ENCODE measurements at places on chromosomes 5 and 9.

DNA sequence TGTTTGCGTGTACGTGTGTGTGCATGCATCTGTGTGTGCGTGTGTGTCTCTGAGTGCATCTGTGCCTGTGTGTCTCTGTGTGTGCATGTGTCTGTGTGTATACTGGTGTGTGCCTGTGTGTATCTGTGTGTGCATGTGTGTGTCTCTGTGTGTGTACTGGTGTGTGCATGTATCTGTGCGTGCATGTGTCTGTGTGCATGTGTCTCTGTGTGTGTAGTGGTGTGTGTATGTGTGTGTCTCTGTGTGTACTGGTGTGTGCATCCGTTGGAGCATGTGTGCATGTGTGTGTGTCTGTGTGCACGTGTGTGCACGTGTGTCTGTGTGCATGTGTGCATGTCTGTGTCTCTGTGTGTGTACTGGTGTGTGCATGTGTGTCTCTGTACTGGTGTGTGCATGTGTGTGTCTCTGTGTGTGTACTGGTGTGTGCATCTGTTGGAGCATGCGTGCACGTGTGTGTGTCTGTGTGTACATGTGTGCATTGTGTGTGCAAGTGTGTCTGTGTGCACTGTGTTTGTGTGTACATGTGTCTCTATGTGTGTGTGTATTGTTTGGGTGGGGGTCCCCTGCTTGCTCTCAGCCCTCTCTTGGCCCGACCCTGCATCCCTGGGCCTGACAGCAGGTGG is 23.8 kb upstream of the NOTCH1 start:
- DNase-seq, result no peak

- DNase-seq, result no peak
Measured at GRCh38 chr9:132923346-132923902, 21.0 kb downstream of the TSC1 start.

GRCh38 chr5:135399794-135400542 is 937 bp upstream of the MACROH2A1 start:
- no peak for DNase-seq

- no peak for DNase-seq
Measured at GRCh38 chr5:73964352-73964865, 338.4 kb downstream of the ARHGEF28 start.

DNA sequence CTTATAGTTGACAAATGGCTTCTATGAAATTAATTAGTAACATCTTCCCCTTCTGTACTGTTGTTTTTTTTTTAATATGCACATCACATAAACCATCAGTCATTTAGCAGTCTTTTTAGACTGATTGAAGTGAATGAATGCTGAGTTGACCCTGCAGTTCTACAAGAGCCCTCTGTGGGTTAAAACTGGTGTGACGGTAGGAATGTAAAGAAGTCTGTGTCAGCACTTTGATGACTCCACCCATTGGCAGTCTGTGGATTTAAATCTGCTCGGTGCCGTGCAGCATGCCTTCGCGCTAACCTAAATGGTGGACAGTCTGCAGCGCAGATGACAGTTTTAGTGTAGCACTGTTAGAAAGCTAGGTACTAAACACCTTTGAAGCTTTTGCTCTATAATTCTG is 3.1 kb downstream of the GTF3C4 start:
- no peak for DNase-seq

- DNase-seq, result peak; percentile 31
Measured at GRCh38 chr5:123157791-123158581, 68.9 kb downstream of the PRDM6 start.

DNA sequence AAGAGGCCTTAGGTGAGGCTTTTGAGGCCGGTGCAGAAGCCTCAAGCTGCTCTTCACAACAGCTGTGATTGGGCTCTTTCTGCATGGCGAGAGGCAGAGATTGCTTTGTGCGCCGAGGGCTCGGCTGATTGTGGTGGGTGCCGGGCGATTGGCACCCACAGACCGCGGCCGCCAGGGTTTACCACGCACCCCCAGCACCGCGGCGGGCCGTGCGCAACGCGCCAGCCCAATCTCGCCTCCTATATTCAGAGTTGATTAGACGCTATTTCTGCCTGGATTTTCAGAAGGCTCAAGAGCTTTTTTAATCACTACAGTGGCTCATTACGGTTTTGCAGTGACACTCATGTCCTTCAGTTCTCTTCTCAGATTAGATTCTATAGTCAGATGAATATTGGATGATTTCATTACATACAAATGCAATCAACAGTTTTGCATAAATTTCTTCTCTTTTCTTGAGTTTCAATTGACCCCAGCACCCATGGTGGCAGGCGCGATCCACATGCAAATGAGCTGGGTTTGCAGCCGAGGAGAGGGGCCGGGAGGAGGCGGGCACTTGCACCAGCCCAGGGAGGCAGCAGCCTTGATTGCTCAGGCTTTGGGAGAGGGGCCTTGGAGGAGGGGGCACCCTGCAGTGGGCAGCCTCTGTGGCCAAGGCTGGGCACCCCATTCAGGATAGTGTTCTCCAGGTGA is 33.8 kb upstream of the PTGS1 start:
- DNase-seq, result no peak

DNA sequence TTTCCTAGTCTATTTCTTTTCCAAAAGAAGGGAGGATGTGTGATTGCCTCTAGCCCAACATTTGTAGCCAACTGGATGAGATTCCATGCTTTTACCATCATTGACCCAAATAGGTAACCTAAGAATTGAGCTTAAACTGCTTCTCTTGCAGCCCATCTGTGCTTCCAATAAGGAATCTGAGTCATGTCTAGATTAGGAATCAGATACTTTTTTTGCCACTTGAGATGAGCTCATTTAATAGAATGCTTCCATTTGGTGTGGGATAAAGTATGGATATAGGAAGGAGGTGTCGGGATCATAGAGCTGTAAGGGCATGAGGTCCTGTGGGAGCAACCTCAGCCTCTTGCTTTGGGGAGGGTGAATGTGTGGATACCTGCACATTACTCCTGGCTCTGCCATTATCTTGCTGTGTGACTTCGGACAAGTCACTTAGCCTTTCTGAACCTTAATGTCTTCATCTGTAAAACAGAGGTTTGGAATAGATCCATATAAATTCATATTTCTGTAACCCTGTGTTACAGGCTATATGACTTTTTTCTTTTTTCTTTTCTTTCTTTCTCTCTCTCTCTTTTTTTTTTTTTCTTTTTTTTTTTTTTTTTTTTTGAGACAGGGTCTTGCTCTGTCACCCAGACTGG is 56.2 kb downstream of the MAP1B start:
- no peak for DNase-seq

DNA sequence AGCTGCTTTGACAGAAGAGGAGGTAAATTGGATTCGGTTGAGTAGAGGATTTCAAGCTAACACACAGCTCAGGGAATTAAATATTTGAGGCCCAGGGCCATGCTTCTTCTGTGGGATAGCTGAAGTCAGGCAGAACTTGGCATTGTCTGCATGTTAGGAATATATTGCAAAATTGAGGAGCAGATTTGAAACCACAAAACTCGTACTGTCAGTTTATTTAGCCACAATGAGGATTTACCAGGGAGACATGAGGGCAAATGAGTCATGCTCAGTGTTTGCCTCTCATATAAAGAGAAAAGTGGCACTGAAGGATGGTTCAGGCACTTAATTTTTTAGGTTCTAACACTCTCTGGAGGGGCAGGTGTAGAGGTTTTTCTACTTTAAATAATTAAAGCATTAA is 83.0 kb upstream of the PRLR start:
- no peak for DNase-seq

GRCh38 chr5:2752821-2753439 is 1.5 kb upstream of the IRX2 start:
- DNase-seq, result no peak

DNA sequence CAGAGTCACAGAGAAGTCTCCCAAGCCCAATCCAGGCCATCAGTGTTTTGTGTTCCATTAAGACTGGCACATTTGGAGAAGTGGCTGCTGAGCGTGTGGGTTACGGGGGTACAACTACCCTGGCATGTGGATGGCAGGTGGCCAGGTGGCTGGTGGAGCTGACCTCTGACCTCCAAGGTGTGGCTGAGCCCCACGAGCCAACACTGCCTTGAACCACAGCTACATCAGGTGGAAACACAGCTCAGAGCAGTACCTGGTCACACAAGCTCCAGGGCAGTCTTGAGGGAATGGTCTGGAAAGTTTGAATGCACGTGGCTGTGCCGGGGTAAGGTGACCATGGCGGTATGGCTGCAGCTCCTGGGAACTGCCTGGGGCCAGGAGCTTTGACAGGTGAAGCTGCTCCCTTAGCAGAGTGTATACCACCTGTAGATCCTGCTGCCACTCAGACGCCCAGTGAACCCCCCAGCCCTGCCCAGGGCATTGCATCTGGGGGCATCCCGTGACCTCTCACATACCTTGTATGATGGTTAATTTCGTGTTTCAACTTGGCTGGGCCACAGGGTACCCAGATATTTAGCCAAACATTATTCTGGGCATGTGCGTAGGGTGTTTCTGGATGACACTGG is 207.9 kb downstream of the GADD45G start:
- no peak for DNase-seq

Data from NCI-H446 treated with DMSO at 0.1 percent for 48 hours (cell line).